EH (cell line): ENCODE measurements at places on chromosomes 5 and 9.

GRCh38 chr5:91306497-91306896 lies 76.6 kb downstream of the ARRDC3 start:
- no peak for DNase-seq

DNA sequence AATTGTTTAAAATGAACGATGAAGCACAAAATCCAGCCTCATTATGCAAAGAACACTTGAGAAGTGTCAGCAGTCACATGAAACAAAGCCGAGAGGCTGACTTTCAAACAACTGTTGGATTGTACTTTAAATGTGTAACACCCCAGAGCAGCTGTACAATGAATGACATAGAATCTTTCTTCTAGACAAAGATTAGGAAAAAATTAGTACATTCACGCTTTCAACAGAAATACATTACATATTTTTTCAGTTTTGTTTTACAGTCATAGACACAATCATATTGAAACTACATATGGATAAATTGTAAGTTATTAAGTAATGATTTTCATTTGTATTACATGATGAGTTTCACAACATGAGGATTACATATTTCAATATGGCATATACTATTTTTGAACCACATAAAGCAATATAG lies 10.6 kb upstream of the AGXT2 start:
- no peak for DNase-seq

DNA sequence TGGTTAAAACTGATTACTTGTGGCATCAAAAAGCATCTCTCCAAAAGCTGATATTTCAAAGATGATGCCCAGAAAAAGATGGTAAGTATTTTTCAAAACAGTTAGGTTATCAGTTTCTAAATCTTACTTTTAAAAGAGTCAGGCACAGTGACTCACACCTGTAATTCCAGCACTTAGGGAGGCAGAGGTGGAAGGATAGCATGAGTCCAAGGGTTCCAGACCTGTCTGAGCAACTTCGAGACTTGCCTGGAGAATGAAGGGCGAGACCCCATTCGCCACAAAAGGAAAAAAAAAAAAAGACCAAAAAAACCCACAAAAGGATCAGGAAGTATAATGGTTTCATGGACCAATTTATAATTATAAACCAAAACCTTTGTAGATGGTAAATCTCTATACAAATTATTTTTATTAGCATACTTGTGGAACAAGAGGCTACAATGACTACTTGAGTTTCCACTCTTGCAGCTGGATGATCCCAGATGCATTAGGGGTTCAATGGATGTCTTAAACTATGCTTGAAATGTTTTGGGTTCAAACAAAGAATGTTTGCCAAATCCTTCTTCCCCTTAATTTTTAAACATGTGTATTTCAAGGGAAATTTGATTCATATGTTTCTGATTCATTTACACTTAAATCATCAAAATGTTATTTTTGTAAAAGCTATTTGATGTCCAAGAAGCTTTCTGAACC lies 96.1 kb downstream of the ADAMTSL1 start:
- DNase-seq = peak; percentile 50

DNA sequence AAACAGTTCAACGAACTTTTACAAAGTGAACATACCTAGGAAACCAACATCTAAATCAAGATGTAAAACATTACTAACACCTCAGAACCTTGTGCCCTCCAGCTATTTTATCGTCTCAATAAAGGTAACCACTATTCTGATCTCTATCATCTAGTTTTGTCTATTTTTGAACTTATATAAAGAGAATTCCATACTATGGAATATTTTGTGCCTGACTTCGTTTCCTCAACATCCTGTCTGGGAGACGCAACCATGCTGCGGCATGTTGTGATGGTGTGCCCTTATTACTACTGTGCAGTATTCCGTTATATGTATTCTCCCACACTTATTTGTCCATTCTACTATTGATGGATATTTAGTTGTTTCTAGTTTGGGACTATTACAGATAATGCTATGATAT lies 99.2 kb downstream of the NR6A1 start:
- no peak for DNase-seq

DNA sequence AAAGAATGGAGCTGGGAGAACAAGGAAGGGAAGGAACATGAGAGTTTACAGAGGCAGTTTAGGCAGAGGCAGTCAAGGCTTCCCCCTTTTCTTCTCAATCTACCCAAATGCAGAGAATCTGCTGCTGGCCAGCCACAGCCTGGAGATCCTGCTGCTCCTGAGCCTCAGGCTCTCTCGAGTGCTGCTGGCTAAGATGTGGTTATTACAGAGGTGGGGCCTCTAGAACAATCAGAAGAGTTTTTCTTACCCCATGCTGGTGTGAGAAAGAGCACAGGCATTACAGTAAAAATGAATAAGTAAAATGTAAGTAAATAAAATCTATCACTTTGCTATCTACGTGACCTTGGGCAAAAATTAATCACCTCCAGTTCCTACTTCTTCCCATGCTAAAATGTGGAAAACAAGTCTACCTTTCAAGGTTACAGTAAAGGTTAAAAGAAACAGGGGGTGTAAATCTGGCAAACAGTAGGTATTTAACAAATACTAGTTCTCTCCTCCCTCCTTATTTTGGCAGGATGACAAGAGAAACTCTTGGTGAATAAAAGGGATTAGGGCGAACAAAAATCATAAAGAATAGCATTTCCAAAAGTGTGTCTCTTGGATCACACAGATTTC lies 31.1 kb downstream of the FBXW11 start:
- DNase-seq = peak; percentile 72

DNA sequence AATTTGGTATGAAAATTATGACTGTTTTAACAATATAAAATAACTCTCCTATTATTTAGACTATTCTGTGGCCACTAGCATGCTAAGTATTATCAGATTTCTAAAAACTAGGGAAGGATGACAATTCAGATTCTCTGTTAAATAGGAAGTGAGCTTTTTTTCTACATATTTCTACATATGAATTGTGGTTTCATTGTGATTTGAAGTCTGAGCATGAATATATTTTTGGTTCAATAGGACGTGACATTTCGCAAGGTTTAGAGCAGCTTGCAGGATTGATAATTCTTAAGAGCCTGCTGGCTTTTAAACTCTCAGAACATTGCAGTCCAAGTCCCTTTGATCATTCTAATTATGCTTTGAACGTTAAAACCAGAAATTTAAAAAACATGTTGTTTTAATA lies 82.9 kb downstream of the ADGRV1 start:
- no peak for DNase-seq

- DNase-seq = peak; percentile 78
Observed at GRCh38 chr5:41071975-41072374, 833 bp upstream of the MROH2B start.

DNA sequence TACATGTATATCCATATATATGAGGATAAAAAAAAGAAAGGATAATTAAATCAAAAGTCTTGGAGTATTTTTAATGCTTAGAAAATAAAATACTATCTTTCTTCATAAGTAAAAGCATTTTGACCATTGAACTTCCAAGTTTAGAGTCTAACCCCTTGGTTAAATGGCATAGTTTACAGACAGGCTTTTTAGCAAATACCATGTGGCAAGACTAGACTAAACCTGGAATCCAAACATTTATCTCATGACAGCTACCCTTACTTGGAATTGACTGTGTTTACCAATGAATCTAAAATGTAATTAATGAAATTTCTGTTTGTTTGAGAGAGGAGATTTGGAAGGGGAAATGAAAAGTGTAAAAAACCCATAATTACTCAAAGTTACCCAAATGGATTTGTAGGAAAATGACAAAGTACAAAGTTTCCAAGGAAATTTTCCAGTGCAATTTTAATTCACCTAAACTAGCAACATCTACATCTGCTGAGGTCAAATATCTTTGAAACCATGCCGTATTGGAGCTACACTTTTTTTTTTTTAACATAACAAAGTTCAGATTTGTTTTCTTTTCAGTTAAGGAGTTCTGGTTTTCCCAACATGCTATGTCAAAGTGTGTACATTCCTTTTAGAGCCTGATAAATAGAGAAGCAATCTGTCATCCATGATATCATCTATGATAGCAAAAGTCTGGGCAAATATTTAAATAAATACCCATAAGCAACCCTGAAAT lies 272.1 kb upstream of the DAB2 start:
- no peak for DNase-seq

DNA sequence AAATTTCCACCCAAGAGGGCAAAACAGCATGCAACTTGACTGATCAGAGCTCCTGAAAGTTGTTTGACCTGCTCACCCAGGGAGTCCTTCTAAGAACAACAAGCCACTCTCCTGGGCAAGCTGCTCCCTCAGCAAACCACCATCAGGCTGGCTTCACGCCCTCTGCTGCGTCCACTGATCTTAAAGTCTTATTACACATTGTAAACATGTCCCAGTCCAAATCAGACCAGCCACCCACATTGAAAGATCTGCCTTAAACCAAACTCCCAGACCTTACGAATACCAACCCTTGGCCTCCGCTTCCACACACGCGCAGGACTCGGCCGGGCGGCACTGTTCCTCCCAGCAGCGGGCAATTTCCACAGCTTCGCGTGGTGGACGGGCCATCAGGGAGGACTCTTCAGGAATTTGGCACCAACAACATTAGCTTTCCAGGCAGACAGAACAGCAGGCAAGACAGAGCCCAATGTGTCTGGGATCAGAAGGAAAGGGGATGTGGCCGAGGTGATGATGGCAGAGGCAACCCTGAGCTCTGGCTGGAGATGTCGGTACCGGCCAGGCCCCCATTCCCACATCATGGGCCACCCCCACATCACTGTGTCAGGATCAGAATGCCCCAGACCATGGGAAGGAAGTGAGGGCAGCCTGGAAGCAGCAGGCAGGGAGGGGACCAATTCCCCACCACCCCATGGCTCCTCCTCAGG lies 56.8 kb downstream of the SEMA4D start:
- DNase-seq = no peak

DNA sequence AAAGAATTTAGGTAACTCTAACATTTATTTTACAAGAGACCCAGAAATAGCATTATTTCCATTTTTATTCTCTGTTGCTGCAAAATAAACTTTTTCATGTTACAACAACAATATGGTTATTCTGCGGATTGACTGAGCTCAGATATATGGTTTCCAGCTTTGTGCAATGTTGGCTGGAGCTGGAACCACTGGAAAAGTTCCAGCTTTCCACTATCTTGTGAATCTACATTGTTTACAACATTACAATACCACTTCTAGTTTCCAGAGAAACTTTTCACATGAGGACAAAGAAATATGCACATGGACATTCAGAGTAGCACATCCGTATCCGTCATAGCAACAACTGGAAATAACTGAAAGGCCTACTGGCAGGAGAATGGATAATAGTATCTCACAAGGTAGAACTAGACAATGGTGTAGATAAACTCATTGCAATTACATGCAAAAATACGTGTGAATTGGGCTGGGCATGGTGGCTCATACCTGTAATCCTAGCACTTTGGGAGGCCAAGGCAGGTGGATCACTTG lies 436.1 kb upstream of the ADAMTS16 start:
- DNase-seq = no peak

GRCh38 chr9:97593960-97594359 lies 39.2 kb downstream of the TSTD2 start:
- no peak for DNase-seq

DNA sequence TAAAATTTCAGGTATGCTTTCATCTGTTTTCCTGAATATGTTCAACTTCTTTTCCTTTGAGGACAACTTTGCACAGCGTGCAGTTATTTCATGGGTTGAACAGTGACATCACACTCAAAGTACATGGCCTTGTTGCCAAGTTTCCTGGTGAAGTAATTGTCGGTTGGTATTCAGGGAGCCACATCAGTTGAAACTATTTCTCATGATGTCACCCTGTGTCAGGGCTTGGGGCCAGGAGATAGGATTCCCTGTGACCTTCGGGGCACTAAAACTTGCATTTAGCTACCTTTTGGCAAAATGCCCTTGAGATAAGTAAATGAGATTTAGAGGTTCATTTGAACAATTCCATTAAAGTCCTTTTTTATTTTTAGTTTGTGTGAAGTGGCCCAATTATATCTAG lies 383.9 kb downstream of the SH3GL2 start:
- DNase-seq = no peak

DNA sequence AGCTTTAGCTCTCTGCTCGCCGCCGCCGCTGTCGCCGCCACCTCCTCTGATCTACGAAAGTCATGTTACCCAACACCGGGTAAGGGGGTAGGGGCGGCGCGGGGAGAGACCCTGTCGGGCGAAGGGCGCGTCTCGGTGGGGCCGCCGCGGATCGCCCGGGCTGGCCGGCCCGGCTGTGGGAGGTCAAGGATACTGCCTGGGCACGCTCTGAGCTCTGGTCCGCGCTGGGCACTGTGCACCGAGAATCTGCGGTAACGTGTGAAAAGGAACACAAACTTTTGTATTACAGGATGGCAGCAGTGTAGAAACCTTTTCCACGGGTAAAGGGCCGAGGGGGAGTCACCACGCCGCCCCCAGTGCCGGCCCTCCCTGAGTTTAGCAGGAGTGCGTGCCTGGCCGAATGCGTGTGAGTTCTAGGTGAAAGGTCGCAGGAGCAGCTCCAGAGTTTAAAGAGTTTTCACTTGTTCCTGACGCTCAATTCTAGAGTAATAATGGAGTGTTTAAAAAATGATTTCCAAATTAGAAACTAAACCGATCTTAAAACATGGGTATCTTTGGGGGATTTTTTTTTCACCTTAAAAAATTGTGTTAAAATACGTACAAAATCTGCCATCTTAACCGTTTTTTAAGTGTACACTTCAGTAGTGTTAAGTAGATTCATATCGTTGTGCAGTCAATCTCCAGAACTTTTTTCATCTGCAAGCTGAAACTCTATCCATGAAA lies at the start of gene HSDL2:
TSS of gene HSDL2 (plus strand) at position 7 of the 723 bp plus-strand sequence. CDS start at position 63, 56 bp downstream.
- no peak for DNase-seq

- DNase-seq = peak; percentile 82
Observed at GRCh38 chr9:25681266-25681665, 3.0 kb upstream of the TUSC1 start.

- DNase-seq = peak; percentile 61
Observed at GRCh38 chr9:87212605-87213021, 265.3 kb upstream of the GAS1 start.
